ENCODE measurements at places on chromosomes 4 and X. TPM values are rescaled to one million over a fixed set of nuclear protein-coding genes. Genes with fewer than 3 reads are reported as not detected.

DNA sequence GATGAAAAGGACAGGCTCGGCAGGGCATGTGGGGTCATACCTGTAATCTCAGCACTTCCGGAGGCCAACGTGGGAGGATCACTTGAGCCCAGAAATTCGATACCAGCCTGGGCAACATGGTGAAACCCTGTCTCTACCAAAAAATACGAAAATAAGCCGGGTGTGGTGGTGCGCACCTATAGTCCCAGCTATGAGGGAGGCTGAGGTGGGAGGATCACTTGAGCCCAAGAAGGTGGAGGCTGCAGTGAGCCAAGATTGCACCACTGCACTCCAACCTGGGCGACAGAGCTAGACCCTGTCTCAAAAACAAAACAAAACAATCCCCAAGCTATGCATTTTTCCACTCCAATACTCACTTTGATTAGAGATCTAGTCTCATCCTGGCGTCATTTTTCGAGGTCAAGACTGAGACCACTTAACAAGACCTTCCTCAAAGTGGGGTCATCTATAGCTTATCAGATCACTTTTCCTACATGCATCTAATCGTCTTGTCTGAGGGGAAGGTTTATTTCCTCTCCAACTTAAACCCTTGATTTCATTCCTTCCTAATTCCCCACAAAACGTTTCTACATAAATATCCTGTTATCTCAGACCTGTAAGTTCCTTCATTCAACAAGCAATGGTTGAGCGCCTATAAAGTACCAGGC, 1.3 kb downstream of the NKAP start:
- no peak for DNase-seq

GRCh38 chrX:44889824-44890223, 16.8 kb downstream of the KDM6A start:
- DNase-seq: no peak

The REELD1 gene
- total RNA-seq: not detected

DNA sequence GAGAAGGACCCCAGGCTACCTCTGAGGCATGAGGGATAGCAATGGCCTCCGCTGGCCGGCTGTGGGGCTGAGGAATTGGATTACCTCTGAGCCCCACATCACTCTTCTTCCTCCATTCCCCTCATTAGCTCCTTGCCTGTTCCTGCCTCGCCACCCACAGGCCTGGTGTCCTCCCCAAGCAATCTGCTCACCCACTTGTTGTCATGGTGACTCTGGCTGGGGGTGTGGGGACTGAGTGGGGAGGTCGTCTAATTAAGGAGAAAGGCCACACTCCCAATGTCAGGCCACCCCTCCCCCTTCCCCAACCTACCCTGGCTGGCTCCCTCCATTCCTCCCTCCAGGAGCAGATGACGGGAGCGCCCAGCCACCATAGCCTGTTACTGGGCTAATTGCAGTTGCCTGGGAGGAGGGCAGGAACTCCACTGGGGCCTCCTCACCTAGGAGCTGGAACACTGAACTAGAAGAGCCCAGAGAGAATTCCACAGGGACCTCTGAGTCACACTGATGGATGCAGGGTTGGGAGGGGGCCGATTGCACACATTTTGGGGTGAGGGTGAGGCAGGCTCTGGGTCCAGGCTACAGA, 20.7 kb downstream of the NALF2 start:
- DNase-seq: no peak

- peak; percentile 75 for DNase-seq
Measured at GRCh38 chrX:16445166-16445752, 204.7 kb upstream of the S100G start.

- DNase-seq: no peak
Measured at GRCh38 chr4:130648570-130648969, 1552.6 kb downstream of the C4orf33 start.

DNA sequence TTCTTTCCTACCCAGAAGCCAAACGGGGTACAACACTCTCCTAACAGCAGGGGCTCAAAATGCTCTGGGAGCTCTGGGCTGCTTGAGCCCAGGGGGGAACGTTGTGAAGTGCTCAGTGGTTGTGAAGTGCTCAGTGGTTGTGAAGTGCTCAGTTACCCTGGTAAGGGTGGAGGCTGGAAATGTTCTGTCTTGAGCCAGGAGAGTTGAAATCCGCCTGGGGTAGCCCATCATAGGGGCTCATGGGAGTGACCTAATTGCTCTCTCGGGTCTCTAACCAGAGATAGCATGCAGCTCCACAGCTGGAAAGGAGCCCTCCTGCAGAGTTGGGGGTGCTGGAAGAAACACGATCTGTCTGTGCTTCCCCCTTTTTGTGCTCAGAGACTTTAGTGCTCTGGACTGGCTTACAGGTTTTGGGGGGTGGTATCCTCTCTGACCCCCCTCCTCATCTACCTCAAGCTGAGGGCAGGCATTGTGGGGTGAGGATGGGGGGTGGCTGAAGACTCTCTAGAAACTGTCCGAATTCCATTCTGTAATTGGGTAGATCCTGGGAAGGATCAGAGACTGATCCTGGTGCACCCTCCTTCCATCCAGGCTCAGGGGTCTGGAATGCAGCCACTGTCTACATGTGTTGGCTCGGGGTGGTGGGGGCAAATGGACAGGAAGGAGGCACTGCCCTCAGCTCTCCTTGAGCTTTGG, 2.7 kb downstream of the EFNB1 start:
- peak; percentile 52 for DNase-seq

DNA sequence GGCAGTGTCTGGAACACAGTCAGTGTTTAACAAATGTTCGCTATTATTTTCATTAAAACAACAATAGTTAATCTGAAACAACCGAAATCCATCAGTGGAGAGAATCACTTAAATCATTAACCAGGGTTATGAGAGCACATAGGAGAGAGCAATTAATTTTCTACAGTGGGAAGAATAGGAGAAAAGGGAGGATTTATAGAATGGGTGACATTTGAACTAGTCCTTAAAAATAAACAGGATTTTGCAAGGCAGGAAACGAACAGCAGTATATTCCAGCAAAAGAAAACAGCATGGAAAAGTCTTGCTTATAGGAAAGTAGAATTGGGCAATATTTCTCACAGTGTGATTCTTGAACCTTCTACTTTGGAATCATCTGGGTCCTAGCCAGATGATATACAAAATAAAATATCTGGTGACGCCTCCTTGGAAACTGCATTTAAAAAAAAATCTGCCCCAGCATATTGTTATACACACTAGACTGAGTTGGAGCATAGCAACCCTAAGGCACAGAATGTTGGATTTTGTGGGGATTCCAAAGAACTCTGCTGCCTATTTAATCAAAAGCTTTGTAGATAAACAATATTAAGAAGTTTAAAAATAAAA, 56.1 kb downstream of the INTS12 start:
- DNase-seq: no peak

The PRR32 gene
- total RNA-seq: not detected

- no peak for DNase-seq
Measured at GRCh38 chr4:185011408-185011807, 6.9 kb upstream of the HELT start.

DNA sequence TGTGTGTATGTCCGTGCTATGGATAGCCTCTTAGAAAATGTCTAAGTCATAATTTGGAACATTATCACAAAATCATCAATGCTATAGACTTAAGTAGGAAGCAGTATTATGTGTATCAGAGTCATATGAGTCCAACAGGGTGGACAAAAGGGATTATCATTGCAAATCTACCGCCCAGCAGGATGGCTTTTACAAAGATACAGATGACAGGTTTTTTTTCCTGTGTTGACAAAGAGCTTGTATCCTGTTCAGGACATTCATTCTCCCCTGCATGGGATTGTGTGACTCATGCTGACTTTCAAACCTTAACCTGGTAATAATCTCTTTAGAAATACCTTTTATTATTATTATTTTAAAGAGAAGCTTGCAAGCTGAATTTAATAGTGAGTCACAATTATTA, 310.3 kb upstream of the GNPDA2 start:
- no peak for DNase-seq

DNA sequence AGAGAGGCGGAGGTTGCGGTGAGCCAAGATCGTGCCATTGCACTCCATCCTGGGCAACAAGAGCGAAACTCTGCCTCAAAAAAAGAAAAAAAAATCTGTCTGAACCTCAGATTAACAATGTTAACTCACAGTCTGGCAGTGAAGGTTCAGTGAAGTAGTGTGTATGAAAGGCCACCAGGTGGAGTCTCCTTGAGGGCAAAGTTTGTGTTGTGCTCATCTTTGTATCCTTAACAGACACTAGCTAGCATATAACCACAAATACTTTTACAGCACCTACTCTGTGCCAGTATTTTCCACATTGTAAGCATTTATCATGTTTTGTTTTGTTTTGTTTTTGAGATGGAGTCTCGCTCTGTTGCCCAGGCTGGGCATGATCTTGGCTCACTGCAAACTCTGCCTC, 46.0 kb upstream of the MGST2 start:
- DNase-seq: peak; percentile 71

The ARHGAP36 gene
- total RNA-seq: not detected

The ANAPC4 gene
- total RNA-seq: 42.1 TPM

DNA sequence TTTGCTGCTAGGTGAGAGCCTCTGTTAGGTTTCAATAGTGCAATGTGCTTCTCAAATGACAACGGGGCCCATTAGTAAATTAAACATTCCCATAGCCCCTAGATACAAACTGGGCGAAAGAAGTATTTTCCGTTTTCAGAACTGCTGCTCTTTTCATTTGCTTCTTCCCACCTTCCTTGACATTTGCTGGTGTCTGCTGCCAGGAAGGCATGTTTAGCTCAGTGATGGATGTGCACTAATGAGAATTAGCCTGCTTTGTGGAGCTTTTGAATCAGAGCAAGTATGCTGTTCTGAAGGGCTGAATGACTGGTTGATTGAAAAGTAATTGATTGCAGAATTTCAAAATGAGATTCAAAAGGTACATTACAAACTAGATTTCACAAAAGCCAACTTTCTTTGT, 57.0 kb downstream of the SHROOM3 start:
- DNase-seq: no peak

DNA sequence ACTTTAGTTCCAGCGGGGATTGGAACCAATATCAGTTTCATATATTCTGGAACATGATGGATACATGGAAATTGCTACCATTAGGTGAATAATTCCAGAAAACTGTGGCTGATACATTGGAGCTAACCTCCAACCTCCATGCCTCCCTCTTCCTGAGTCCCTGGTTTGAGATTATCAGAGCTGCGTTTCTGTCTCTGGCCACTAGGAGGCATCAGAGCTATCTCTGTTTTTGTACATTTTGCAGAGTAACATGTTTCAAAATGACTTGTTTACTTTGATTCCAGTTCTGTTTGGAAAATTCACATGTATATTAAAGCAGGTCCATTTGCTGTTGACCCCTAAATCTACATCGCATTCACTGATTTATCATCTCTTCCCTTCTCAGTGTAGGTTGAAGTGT, 2.4 kb upstream of the RAB40AL start:
- peak; percentile 69 for DNase-seq

GRCh38 chrX:154804261-154804956, 876 bp downstream of the MPP1 start:
- DNase-seq: no peak

- no peak for DNase-seq
Measured at GRCh38 chrX:28135378-28136047, 154.3 kb upstream of the DCAF8L1 start.

DNA sequence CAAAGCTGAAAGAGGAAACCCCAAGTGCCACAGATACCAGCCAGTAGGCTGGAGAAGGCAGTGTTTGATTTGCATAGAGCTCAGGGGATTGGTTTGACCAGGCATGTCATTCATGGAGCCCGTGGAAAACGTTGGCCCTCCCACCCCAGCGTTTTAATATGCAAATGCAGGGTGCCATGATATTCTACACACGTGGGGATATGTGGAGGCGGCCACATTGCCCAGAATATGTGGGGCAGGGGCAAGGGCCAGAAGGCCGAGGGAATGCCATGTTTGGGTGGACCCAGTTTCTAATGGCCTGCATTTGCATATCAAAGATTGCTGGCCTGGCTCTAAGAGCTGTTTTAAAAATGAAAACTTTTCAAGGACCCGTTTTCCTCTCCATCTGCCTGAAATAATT, 71.1 kb downstream of the MAP9 start:
- DNase-seq: no peak

GRCh38 chr4:5399790-5400421, 308.5 kb downstream of the EVC2 start:
- DNase-seq: no peak

The NBDY gene
- total RNA-seq: 29.9 TPM

DNA sequence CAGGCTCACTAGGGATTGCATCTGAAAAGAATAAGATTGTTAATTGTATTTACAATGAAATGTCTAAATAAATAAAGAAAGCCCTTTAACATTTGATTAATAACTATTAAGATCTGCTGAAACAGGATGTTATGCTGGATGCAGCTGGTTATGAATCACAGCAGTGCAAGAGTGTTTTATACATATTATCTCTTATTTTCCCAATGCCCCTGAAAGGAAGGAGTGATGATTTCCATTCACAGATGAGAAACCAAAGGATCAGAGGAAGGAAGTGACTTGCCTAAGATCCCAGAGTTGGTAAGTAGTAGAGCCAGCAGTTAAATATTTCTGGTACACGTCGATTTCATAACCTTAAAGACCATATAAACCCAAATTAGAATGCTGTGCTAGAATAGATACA, 76.3 kb upstream of the ARHGAP36 start:
- no peak for DNase-seq

The PASD1 gene
- total RNA-seq: not detected

The EMCN gene
- total RNA-seq: not detected

- DNase-seq: no peak
Measured at GRCh38 chr4:24794051-24794450, 1.3 kb upstream of the SOD3 start.

DNA sequence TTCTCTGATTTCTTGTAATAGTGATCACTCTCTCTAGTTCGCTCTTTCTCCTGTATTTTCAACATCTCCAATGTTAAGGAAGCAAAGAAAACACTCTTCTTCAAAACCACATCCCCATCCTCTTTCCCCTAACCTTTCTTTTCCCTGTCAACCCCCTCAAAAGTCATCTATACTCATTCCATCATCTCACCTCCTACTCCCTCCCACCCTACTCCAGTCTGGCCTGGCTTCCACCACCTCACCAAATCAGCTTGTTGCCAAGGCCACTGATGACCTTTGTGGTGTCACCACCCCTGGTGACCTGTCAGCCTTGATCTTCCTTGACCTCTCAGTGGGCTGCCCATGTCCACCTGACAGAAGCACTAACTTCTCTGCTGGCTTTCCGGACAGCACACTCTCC, 2.3 kb downstream of the FAM3A start:
- no peak for DNase-seq

DNA sequence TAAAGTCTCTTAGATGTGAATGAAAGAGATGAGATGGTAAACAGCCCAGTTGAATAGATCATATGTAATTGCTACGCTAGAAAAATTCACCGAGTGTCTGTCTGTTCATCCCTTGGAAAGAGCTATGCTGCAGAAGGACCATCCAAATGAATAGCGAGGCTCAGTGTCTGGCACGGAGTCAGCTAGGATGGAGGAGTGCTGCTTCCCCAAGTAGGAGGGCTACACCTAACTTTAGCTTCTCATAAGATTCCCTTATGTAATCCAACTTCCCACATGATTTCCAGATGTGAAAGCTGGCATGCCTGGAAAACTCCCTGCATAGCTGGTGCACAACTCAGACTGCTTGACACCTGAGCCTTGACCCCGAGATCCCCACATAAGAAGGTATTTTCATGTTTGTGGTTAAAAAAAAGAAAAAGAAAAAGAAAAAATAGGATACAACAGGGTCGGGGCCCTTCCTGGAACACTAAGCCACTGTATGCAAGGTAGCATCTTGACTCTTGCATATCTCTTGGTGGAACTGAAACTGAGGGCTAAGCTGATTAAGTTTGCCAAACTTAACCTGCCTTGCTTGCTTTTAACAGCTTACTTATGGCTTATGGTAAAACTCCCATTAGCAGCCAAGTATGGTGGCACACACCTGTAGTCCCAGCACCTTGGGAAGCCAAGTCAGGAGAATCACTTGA, 82.3 kb downstream of the FREM3 start:
- DNase-seq: no peak

- no peak for DNase-seq
Measured at GRCh38 chr4:11430536-11430935, 1.8 kb upstream of the HS3ST1 start.
